ENCODE measurements at places on chromosomes 3 and 15. TPM values are rescaled to one million over a fixed set of nuclear protein-coding genes. Genes with fewer than 3 reads are reported as not detected.

Gene CHAC1
- 12.7 TPM for total RNA-seq

Gene SI
- total RNA-seq, result not detected

Gene ZNF80
- not detected for total RNA-seq

Gene SRPRB
- total RNA-seq, result 96.3 TPM

Gene C3orf49
- not detected for total RNA-seq

Gene LXN
- total RNA-seq, result 44.8 TPM

Gene DNASE1L3
- total RNA-seq, result not detected

Gene GRK7
- total RNA-seq, result not detected

Gene NR2C2
- 3.1 TPM for total RNA-seq

Data from Caki2 (cell line).